Epithelial cell of proximal tubule (primary cell): ENCODE measurements at places on chromosomes 4 and X.
A peak's percentile ranks its signal among the peaks of the same experiment; 100 is the strongest.

DNA sequence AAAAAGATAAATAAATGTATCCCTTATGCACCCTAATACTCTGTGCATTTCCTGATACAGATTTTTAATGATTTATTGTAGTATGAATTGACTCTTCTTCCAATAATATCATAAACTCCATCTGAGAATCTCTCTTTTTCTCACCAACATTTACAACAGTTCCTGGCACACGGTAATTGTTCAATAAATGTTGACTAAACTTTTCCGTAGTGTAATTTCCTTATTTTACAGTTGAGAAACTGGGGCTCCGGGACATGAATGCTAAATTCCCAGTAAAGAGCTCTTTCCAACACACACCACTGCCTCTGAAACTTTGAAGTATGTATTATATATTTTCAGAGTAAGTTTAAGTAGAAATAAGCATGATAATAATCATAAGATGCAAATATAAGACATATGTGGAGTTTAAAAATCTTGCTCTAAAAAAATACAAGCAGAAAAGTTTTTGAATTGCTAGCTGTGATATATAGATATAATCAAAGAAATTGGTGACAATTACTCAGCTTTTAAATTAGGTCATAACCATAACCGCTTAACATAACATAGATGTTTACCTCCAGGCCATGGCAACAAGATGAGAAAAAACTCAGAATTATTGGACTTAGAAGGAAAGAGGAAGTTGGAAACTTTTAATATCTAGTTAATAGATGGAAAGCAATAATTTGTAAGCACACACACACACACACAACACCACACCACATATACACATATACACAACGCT, 28.2 kb upstream of the ANTXR2 start:
- DNase-seq, result no peak

- no peak for DNase-seq
Measured at GRCh38 chr4:183797445-183798300, 107.4 kb upstream of the STOX2 start.

DNA sequence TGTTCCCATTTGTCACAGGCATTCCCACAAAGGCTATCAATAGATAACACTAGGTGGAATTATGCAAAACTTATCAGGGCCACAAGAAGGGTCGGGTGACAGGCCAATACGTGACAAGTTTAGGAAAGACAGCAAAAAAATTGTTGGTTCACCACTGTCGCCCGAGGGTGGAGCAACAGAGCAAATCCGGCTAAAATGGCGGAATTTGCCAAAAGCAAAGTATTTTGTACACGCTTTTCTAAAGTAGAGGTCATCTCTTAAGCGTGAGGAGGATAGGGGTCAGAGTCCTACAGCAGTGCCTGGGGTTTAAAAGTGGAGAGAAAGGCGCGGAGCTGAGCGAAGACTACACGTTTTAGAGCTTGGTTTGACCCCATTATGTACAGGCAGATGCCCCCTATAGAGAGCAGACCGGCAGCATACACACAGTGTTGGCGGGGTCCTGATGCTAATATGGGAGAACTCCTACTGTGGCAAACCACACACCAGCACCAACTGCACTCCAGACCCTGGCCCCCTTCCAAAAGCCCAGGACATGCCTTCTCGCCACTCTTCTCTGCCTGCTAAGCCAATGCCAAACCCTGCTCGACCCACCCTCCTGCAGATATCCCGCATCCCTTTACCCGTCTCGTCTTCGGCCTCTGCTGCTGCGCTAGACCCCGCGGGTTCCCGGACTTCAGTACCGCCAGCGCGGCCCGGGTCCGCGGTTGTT, 733 bp downstream of the CCNA2 start:
- DNase-seq, result no peak

DNA sequence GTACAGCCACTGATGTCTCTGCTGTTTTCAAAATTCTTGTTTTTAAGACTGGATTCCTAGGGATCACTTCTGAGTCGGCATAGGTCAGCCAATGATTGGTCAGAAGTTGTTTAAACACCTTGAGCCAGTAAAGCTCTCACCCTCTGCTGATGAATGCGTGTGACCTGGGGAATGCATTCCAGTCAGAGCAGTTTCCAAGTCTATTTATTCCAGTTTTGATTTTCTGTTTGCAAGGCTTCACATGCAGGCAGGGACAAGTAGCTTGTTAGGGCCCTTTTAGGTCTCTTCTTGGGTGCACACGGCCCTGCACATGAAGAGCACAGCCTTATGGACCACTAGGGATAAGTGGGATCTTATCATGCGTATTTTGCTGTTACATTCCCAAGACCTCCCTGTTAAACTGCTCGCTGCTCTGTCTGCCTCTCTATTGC, 47.0 kb downstream of the KLHL15 start:
- peak; percentile 12 for DNase-seq

- DNase-seq, result no peak
Measured at GRCh38 chr4:36677112-36677511, 395.7 kb downstream of the DTHD1 start.

DNA sequence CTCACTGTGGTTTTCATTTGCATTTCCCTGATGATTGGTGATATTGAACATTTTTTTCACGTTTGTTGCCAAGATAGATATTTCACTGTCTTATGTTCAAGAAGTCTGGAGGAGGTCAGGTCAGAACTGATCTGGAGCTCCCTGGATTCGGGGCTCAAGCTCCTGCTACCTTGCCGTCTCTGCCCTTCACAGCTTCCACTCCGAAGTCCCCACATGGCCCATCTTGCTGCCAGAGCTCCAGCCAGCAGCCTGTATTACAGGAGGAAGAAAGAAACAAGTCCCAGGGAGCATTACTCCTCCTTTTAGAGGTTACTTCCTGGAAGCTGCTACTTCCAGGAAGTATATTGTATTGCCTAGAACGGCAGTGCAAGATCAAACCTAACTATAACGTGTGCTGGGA, 17.9 kb upstream of the CDKN2AIP start:
- DNase-seq, result no peak

- DNase-seq, result no peak
Measured at GRCh38 chr4:7838136-7838782, 101.4 kb downstream of the AFAP1 start.
